ENCODE measurements at places on chromosomes 4 and X.
A peak's percentile ranks its signal among the peaks of the same experiment; 100 is the strongest.

GRCh38 chrX:108590496-108590895, 145.9 kb downstream of the IRS4 start:
- no peak for DNase-seq

- no peak for DNase-seq
These were observed 42.0 kb downstream of the ANXA5 start for GRCh38 chr4:121654738-121655137.

DNA sequence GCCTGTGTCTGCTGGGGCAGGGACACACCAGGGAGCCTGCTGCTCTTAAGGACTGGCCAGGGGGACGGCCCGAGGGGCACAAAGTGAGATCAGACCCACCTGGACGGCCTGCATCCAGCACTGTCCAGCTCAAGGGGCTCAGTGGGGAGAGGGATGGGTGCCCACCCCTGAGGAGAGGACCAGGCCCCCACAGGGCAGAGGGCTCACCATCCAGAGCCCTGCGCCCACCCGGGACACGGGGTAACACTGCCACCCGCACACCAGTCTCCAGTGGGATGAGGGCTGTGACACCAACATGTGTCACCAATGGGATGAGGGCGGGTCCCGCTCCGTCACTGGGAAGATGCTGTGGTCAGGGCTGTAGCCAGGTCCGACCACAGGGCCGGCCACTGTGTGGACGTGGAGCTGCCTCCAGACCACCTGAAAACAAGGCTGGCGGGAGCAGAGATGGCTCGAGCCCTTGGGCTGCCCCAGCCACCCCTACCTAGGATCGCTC, 13.2 kb downstream of the DGKQ start:
- DNase-seq: peak; percentile 51

DNA sequence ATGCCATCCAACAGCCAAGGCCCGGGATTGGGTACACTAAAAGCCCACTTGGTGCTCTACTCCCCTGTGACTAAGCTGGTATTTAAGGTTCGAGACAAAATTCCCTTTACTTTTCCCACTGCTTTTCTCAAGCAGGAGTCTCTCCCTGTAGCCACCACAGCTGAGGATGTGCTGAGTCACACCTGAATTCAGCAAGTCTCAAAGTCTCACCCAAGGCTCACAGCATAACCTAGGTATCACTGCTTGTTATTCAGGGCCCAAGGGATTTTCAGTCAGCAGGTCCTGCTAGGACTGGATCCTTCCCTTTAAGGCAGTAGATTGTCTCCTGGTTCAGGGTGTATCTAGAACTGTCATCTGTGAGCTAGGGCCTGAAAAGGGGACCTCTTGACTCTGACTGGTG, 39.2 kb downstream of the FMR1NB start:
- no peak for DNase-seq

- no peak for DNase-seq
These were observed 566.3 kb downstream of the IL15 start for GRCh38 chr4:142202404-142203332.

DNA sequence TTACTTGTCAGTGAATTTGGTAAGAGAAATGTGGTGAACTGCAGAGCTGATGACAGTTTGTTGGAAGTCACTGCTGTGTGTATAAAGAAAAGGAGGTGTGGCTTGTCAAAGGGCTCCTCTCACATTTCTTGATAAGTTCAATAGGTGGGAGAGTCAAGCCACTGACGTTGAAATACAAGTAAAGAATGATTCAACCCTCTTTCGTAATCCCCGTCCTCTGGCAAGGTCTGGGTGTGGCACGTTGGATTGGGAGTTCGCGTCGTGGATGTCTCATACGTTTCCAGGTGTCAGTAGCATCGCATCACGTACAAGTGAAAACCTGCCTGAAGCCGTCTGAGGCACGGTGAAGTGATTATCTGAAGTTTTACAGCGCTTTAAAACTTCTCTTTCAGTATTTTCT, 76.4 kb downstream of the EGF start:
- DNase-seq: no peak

DNA sequence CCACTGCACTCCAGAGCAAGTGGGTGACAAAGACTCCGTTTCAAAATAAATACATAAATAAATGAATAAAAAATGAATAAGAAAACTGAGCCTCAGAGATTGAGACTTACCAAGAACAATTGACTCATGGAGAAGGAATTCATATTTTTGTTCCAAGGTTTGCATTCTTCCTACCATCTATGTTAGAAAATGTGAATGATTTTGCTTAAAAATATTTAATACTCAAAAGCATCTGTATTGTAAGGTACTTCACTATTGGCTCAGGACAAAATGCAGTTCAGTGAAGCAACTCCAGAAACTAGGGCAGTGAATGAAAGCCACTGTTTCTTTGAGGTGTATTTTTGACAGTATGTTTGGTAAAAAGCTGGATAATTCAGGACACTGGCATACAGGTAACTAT, 54.1 kb downstream of the XAGE2 start:
- no peak for DNase-seq

GRCh38 chr4:54058171-54058570, 6.2 kb downstream of the CHIC2 start:
- no peak for DNase-seq

- DNase-seq: no peak
These were observed 26.4 kb downstream of the MOSPD2 start for GRCh38 chrX:14899607-14900006.

- DNase-seq: no peak
These were observed 73.9 kb upstream of the SRD5A3 start for GRCh38 chr4:55272102-55272501.

- no peak for DNase-seq
These were observed 338.1 kb downstream of the BCOR start for GRCh38 chrX:39759526-39760224.

DNA sequence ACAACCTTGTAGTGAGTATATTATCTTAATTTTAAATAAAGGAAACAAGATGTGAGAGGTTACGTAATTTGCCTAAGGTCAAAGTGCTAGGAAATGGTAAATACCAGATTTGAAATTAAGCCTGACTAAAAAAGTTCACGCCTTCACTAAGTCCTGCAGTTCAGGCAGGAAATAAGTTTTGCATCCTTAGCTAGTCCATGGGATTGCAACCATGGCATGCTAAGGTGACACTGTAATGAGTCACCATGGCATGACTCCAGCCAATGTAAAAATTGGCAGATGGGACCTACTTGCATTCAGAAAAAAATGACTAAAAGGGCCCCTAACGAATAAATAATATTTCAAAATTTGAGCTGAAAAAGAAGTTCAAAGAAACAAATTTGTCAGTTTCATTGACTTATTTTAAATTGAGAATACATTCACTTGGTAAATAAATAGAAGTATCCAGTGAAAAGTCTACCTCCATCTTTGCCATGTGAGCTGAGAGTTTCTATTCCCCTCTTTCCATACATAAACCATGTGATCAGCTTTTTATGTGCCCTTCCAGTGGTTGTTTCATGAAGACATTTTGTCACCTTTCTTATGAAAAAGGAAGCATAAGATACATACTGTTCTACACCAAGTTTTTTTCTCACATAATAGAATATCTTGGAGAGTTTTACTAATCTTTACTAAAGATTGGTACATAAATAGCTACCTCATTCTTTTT, 72.4 kb downstream of the ANKRD50 start:
- no peak for DNase-seq

GRCh38 chr4:122053186-122053585, 98.9 kb upstream of the BLTP1 start:
- DNase-seq: no peak

GRCh38 chr4:39259571-39260330, 77.4 kb downstream of the WDR19 start:
- no peak for DNase-seq

- no peak for DNase-seq
These were observed 617.7 kb upstream of the SMIM31 start for GRCh38 chr4:164136180-164136616.

- DNase-seq: no peak
These were observed 2326.8 kb upstream of the AGA start for GRCh38 chr4:179768996-179769395.

- DNase-seq: no peak
These were observed 26.2 kb downstream of the MAGEA9 start for GRCh38 chrX:149807747-149808458.

DNA sequence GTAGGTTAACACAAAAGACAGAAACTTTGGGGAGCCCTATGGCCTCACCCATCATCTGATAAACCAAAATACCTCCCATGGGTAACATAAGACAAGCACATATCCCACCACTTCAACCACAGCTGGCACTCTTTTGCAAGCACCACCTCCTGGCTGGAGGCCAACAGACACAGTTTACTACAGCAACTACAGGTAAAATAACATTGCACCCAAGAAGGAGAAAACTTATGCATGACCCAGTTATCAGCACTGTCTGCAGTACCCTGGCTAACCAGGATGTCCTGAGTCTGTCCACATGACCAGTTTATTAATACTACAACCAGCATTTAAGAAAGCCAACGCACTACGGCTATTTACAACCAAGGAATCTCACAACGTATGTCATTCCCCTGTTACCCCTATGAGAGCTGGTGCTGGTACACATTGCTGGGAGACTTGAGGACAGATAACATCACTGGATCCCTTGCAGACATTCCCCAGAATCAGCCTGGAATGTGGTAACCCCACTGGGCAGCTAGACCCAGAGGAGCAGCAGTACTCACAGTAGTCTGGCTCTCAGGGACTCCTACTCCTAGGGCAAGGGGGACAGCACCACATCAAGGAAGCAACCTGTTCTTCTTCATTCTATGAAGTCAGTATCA, 32.0 kb downstream of the ELF2 start:
- DNase-seq: no peak

DNA sequence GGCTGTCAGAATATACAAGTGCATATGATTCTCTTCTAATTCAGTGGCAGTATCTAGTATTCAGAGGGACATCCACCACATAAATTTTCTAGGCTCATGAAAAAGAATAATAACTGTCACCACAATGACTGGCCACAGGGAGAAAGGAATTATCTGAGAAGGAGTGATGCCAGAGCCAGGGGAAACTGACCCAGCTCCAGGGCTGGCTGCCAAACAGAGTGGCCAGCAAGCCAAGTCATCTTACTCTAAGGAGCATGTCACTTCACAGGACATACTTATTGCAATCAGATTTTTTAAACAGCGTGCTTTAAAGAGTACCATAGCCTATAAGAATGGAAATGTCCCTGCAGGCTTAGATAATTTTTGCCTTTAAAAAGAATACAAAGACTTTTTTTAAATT, 5.8 kb upstream of the SEPTIN11 start:
- no peak for DNase-seq

DNA sequence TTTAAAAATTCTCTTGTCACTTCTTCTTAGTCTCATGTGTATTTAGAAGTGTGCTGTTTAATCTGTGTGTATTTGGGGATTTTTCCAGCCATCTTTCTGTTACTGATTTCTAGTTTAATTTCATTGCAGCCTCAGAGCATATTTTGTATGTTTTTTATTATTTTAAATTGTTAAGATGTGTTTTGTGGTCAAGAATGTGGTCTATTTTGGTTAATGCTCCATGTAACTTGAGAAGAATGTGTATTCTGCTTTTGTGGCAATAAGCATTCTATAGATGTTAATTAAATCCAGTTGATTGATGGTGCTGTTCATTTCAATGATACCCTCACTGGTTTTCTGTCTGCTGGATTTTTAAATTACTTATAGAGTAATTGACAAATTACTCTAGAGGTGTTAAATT, 38.9 kb downstream of the ANXA10 start:
- no peak for DNase-seq

GRCh38 chrX:55813150-55813549, 95.6 kb downstream of the RRAGB start:
- no peak for DNase-seq

GRCh38 chr4:81197864-81198524, 17.0 kb downstream of the PRKG2 start:
- no peak for DNase-seq

- DNase-seq: no peak
These were observed 91.3 kb downstream of the PTPN13 start for GRCh38 chr4:86685401-86685800.

- DNase-seq: no peak
These were observed 31.8 kb upstream of the GJB1 start for GRCh38 chrX:71191248-71191647.

GRCh38 chr4:75015627-75016026, 82.7 kb downstream of the PARM1 start:
- DNase-seq: no peak

- no peak for DNase-seq
These were observed 1072.9 kb upstream of the SLIT2 start for GRCh38 chr4:19178835-19179234.

DNA sequence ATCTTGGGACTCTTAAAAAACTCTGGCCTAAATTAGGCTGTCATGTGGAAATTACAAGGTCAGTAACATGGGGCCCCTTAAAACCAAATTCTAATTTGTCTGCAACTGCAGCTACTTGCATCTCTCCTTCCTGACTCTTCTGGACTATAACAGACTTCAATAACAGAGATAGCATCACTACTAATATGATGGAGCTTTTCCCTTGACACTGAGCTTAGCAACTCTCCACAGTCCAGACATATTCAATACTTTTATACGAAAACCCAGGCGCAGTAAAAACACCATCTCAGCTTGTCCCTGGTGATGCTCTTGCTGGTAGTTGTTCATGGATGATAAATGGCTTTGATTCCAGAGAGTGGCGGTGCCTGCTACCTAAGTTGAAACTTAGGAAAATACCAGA, 850.4 kb downstream of the STIM2 start:
- no peak for DNase-seq

DNA sequence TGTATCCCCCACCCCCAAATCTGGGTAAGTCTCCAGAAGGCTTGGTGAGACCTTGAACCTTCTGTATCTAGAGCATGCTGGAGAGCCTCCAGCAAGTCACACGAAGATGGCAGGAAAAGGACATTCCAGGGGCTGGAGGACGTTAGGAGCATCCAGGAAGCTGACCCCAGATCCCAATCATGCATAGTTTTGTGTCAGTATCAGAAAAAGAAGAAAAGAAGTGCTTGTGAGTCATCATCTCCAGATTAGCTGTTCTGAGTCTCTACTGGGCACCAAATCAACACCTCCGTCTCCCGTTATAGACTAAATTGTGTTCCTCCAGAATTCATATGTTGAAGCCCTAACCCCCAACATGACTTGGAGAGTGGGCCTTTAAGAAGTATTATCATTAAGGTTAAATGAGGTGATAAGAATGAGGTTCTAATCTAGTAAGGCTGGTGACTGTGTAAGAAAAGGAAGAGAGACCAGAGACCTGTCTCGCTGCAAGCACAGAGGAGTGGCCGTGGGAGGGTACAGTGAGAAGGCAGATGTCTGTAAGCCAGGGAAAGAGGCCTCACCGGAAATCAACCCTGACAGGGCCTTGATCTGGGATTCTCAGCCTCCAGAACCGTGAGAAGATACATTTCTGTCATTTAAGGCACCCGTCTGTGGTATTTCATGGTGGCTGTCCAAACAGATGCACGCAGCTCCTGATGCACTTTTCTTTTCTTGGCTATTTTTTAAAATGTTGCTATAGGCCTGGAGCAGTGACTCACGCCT, 38.1 kb upstream of the CLDN24 start:
- DNase-seq: no peak

- no peak for DNase-seq
These were observed 114.6 kb downstream of the ARHGAP6 start for GRCh38 chrX:11551151-11551550.

- DNase-seq: no peak
These were observed 519 bp downstream of the FOXO4 start for GRCh38 chrX:71095981-71096759.

Data from activated effector memory CD4-positive, alpha-beta T cell treated with anti-CD3 and anti-CD28 coated beads, Interleukin-2, amount 50 U/mL, for 16 hours (primary cell).